ENCODE measurements at places on chromosomes 3 and 15.

GRCh38 chr15:66701422-66702034, 508 bp upstream of the SMAD6 start:
- peak; percentile 60 for DNase-seq

- DNase-seq, result no peak
These were observed 11.3 kb downstream of the RAB8B start for GRCh38 chr15:63200464-63201249.

- DNase-seq, result no peak
These were observed 40.2 kb upstream of the IDH2 start for GRCh38 chr15:90142216-90143165.

- DNase-seq, result no peak
These were observed 187.2 kb downstream of the OSBPL10 start for GRCh38 chr3:31793821-31794220.

GRCh38 chr3:26652164-26652563, 29.6 kb downstream of the LRRC3B start:
- no peak for DNase-seq

GRCh38 chr15:89406940-89407607, 72.5 kb upstream of the POLG start:
- peak; percentile 66 for DNase-seq

DNA sequence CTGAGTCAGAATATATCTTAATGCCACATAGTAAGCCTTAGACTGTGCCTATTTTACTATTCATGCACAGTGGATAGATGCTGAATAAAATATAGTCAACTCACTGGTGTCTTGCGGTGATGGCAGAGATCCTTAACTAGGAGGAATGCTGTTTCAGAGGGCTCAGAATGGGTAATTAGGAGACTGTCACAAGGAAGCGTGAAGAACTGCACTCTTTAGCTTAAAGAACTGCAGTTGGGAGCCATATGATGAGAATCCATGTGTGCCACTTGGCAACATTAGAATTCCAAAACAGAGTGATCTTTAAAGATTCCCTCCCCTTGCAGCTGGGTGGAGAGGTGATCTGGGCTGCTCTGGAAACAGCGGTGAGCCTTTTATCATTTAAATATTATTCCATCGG, 357.6 kb downstream of the MCTP2 start:
- DNase-seq, result no peak

DNA sequence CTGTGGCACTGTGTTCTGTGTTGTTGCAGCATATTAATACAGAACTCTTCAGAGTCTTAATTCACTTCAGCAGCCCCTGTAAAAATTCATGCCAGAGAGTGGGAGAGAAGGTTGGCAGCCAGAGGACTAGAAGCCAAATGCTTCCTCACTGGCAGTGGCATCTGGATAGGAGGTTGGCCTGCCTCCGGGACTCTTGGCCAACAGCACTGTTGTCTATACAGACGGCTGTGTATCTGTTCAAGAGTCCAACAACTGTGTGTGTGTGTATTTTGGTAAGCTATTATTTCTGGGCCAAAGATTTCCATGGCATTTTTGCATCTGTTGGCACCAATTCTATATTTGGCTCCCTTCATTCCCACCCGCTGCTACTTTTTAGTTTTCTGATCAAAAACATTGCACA, 156.0 kb upstream of the SOX2 start:
- no peak for DNase-seq

DNA sequence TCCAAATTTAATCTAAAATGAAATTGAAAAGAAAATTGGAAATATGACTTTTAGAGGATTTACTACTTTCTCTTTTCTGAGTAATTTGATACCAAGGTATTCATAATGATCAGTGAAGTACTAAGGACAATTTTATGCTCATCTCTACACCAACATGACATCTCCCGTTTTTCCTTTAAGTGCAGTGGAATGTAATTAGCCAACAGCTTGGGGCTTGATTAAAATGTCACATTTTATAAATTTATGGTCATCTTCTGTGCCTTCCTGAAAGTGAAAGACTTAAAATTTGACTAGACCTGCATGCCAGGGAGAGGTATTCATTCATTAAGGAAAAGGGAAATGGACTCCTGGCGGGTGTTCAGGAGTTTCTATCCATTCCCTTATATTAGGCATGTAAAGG, 228.2 kb upstream of the CNTN3 start:
- no peak for DNase-seq

All from H9 (cell line).